ENCODE measurements at places on chromosomes 1 and 21.

DNA sequence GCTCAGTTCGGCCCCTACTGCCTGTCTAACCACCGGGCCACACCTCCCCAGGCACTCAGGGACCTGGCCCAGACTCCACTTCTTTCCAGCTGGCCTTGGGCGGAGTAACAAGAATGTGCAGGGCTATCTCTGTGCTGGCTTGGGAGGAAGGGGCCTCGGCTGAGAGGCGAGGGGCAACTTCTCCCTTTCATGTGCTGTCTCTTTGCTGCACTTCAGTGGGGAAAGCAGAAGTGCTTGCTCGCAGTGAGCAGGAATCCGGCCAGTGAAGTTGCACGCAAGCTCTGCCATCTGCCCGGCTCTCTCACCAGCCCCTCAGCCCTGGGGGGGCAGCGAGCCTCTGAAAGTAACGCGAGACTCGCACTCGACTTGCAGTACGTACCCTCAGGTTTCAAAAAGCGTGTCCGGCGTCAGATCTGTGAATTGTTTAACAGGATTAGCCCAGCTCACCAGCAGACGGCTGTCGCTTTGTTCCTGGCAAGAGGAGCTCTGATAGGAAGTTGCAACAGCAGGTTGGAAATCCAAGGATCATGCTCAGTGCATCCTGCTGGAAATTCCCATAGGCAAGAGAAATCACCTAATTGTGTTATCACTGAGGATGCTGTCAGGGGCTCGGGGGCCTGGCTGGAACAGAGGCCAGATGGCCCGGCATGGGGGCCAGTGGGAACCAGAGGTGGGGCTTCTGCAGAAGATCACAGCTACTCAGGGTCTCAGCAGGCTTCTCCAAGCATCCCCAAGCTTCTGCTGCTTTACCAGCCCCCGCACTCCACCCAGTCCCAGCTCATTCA is 221.1 kb downstream of the NPHP4 start:
- no peak for DNase-seq

DNA sequence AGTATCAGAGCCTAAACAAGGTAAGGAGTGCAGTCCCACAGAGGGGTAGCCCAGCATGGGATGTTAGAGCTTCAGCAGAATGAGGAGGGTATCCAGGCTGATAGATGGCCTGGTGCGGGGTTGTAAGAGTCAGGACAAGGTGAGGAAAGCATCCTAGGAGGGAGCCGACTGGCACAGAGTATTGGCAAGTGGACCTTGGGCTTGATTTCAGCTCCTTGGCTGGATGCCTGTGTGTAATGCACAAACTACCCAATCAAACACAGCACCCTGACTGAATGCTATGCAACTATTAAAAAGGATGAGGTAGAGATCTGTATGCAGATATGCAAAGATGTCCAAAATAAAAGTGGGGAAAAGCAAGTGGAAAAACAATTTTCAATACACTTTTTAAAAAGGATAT is 18.0 kb downstream of the DENND2C start:
- DNase-seq = no peak

- DNase-seq = no peak
Observed at GRCh38 chr1:235073968-235074522, 54.6 kb downstream of the TOMM20 start.

DNA sequence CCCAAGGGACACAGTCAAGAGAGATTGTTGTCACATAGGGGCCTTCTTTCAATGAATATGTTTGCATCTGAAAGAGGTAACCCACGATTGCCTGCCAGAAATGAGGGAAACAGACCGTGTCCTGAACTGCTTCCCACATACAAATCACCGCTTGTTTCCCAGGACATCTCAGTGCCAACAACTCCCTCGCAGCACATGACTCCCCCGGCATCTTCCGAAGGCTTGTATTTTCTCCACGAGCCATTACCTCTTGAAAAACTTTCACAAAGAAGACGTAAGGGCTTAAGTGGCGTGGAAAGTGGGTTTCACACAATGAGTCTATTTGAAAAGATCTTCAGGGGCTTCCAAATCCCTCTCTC is 31.6 kb upstream of the PDE9A start:
- no peak for DNase-seq

DNA sequence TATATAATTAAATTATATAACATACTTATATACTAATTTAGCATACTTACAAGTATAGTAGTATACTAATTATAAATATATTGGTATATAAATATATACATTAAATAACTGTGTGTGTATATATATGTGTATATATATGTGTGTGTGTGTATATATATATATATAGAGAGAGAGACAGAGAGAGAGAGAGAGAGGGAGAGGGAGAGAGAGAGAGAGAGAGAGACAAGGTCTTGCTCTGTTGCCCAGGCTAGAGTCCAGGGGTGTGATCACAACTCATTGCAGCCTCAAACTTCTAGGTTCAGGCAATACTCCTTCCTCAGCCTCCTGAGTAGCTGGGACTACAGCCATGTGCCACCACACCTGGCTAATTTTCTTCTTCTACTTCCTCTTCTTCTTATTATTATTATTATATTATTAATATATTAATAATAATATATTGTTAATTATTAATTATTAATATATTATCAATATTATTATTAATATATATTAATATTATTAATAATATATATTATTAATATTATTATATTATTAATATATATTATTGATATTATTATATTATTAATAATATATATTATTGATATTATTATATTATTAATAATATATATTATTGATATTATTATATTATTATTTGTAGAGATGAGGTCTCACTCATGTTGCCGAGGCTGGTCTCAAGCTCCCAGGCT is 185.5 kb downstream of the CRB1 start:
- DNase-seq = no peak
